ENCODE measurements at places on chromosomes 1 and 21. TPM values are rescaled to one million over a fixed set of nuclear protein-coding genes. Genes with fewer than 3 reads are reported as not detected.

DNA sequence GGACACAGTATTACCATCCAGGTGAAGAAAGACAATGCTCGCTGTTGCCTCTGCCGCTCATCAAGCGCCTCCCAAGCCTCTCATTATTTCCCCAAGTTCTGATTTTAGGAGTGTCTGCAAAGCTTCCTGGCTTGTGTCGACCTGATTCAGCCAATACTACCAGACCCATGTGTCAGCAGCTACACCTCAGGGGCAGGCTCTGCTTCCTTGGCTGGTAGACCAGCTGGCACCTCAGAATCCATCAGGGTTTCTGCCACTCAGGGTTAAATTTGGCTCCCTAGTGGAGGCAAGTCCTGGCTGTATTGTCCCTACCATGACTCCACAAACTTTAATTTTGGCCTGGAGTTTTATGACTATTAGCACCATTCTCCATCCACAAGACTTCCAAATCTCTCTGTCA, 35.4 kb downstream of the SUSD4 start:
- DNase-seq = no peak

DNA sequence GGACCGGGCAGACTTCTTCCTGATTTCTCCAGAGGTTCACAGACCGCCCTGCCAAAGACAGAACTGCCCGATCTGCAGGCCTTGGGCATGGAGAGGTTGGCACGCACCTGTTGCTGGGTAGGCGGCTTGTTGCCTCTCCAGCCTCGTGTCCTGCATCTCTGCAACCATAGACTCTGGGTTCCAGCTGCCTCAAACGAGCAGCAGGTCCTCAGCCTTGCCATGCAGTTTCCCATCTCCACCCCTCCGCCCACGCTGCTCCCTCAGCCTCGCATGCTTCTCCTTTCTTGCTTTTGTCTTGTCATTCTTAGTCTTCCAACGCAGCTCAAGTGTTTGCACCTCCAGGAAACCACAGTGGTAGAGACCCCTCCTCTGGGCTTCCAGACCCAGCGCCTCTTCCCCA, 126.2 kb downstream of the LACTBL1 start:
- DNase-seq = no peak

- no peak for DNase-seq
Observed at GRCh38 chr1:58727364-58727763, 27.5 kb upstream of the MYSM1 start.

GRCh38 chr1:214327514-214327913, 46.6 kb downstream of the SMYD2 start:
- DNase-seq = no peak

PODN gene
- total RNA-seq = 0.23 TPM

GRCh38 chr1:172380441-172381244, 39.8 kb upstream of the C1orf105 start:
- DNase-seq = no peak

DNA sequence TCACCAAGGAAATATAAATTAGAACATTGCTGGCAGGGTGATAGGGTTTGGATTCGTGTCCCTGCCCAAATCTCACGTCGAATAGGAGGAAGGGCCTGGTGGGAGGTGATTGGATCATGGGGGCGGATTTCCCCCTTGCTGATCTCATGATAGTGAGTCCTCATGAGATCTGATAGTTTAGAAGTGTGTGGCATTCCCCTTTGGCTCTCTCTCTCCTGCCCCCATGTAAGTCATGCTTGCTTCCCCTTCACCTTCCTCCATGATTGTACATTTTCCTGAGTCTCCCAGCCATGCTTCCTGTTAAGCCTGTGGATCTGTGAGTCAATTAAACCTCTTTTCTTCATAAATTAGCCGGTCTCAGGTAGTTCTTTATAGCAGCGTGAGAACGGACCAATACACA, 60.6 kb downstream of the VPS26C start:
- no peak for DNase-seq

ABCG1 gene
- total RNA-seq = 4.0 TPM

GRCh38 chr1:119116725-119117124, 23.7 kb downstream of the WARS2 start:
- DNase-seq = no peak

ADAMTSL4 gene
- total RNA-seq = 14.1 TPM

- DNase-seq = no peak
Observed at GRCh38 chr1:2497891-2498290, 21.8 kb downstream of the PLCH2 start.

DNA sequence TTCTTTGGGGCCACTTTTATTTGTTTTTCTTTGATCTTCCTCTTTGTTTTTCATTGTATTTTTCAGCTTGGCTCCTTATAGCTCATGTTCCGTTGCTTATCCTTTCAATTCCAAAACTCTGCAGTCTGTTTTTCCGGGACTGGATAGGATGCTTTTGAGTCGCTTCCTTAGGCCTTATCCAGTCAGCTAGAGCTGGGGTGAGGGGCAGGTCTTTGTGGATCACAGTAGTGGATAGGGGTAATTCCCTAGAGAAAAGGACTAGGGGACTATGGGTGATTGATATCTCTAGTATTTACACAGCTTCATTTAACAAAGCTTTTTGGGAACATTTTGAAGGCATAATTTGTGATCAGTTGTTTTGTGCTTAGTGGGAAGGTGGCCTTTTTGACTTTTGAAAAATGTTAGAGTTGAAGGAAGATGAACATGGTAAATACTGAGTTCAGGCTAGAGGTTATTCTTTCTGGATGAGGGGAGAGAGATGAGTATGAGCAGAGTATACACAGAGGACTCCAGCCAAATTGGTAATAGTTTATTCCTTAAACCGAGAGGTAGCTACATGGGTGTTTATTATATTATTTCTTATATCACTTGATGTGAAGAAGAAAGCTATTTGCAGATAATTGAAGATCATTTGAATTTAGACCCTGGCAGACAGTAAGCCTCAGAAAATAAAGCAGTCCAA, 22.5 kb downstream of the CEP350 start:
- no peak for DNase-seq

DNA sequence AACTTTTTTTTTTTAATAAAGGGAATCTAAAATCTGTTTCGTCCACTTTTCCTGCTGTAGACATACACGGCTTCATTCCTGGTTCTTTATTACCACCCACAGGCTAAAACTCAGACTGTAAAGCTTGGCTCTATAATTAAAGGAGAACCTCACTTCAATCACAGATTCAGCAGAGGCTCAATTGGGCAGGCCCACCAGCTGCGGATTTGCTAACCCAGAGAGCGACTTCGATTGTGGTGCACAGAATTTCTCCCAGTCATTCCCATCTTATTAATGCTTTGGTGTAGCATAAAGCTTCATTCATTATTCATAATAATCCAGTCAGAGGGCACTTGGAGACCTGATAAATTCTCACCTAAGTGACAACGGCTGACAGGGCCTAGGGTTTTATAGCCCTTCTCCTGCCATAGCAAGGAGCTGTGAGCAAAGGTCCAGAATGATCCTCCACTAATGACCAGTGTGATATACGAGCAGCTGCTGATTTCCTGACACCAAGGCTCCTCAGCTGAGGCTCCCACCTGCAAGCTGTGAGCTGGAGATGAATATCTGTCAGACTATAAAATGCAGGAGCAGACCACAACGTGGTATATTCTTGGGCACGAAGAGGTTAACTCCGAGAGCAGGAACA, 149.0 kb downstream of the ATP6V1G3 start:
- DNase-seq = no peak

HES2 gene
- 1.9 TPM for total RNA-seq

TMEM54 gene
- 29.0 TPM for total RNA-seq

GRCh38 chr1:99691175-99691574, 45.3 kb downstream of the PALMD start:
- DNase-seq = no peak

SELE gene
- total RNA-seq = not detected

CLEC20A gene
- total RNA-seq = not detected

LCE2B gene
- not detected for total RNA-seq

GRCh38 chr1:155137154-155137949, 1.7 kb downstream of the SLC50A1 start:
- no peak for DNase-seq

GRCh38 chr1:153646672-153647345, 11.7 kb upstream of the SNAPIN start:
- DNase-seq = no peak

HTR6 gene
- 1.2 TPM for total RNA-seq

ZFYVE9 gene
- 20.1 TPM for total RNA-seq

REG4 gene
- not detected for total RNA-seq

- no peak for DNase-seq
Observed at GRCh38 chr1:38090796-38091195, 44.2 kb upstream of the POU3F1 start.

DNA sequence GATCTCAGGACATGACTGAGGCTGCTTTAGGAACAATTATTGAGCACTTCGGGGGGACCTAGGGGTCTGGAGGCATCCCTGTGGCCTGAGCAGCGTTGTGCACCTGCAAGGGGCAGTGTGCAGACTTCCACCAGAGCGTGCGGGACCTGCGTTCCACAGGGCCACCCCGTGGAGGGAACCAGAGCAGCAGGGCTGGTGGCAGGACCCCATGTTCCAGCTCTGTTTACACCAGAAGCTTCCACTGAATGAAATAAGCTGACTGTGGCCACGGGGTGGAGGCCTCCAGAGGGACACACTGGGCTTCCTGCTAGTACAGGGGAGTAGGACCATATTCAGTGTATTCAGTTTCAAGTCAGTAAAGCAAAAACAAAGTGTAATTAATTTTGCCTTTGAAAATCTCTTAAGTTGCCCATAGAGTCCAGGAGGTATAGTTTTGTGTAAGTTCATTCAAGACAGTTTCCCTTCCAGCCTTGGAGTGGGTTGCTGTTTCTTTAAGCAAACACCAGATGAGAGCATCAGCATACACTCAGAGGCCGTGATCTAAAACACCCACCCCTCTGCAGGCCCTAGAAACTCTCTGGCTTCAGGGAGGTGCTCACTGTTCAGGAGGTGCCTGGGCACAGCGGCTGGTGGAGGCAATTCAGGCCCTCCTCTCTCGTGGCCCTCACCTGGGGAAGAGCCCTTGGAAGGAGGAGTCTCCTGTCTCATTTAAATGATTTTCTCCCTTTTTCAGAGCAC, 16.6 kb downstream of the SLC1A7 start:
- no peak for DNase-seq

CHODL gene
- 1.2 TPM for total RNA-seq

CTNNBIP1 gene
- 51.8 TPM for total RNA-seq

DNA sequence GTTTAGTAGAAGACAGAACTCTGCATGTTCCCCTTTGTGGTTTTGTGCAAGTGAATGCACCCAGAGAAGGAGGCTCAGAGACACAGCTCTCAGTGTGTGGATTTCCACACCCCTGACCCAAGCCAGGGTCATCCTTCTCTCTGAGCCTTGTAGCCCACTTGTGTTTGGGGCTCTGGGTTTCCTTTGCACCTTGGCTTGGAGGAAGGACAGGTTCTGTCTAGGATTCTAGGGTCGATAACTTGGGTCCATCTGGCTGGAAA, 27.2 kb downstream of the MYOG start:
- DNase-seq = no peak

- DNase-seq = no peak
Observed at GRCh38 chr1:31166462-31166861, 73.2 kb downstream of the NKAIN1 start.

FBXO44 gene
- total RNA-seq = 45.6 TPM

DNA sequence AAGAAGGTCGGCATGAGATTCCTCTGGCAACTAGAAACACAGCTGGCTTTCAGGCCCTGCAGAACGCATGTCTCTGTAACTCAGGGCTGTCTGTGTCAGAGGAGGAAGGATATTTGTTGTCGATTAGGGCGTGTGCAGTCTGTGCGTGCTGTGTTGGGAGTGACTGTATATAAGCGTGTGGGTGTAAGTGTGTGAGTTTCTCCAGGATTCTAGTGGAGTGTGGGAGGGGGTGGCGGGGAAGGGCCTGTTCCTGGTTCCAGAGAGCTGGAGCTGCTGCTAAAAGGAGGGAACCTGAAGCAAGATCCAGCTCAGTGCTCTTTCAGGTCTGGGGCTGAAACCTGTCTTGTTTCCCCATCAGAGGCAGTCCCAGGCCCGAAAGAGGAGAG, 74.3 kb downstream of the SLC16A1 start:
- no peak for DNase-seq

- DNase-seq = no peak
Observed at GRCh38 chr1:31559715-31560114, 16.6 kb upstream of the TINAGL1 start.

S100B gene
- total RNA-seq = 0.34 TPM

- no peak for DNase-seq
Observed at GRCh38 chr1:168627370-168627769, 51.0 kb downstream of the XCL1 start.

DNA sequence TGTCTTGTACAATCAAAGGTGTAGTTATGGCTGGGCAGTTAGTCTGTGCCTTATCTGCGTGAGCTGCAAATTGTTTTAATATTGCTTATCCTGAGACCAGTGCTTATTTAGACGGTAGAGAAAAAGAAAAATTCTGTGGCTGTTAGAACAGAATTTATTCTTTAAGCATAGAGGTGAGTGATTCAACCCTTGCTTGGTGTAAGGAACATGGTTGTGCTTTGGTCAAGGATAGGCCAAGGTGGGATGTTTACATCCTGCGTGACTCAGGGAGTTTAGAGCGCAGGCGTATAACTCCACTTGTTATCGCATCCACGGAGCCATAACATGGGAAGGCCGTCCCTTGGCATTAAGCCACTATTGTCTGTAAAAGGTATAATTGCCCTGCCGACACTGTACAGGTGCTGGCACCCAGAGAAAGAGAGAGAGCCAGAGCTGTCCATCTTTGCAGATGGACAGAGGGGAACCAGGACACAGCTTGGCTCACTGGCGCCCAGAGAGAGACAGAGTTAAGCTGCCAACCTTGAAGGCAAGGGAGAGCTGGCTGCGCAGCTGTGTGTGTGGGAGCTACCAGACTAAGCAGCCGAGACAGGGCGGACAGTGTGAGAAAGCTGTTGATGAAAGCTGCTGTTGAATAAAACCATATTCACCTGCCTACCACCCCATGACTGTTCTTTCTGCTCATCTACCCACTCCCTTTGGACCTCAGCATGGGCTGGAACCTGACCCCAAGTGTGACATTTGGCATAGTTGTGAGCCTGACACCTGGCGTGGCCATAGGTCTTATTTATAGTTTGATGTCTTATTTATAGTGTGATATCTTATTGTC, 200.4 kb downstream of the DYRK1A start:
- DNase-seq = no peak

- no peak for DNase-seq
Observed at GRCh38 chr1:241156231-241156965, 200.6 kb downstream of the RGS7 start.

GRCh38 chr1:65147424-65148177, 402 bp upstream of the AK4 start:
- peak; percentile 46 for DNase-seq

GRCh38 chr1:111980686-111981085, 8.8 kb downstream of the KCND3 start:
- no peak for DNase-seq

TEX38 gene
- 0.21 TPM for total RNA-seq

GRCh38 chr1:94955767-94956632, 29.1 kb upstream of the CNN3 start:
- no peak for DNase-seq

SPATA45 gene
- 0.73 TPM for total RNA-seq

GRCh38 chr1:117128323-117129079, 7.0 kb upstream of the TRIM45 start:
- no peak for DNase-seq

- no peak for DNase-seq
Observed at GRCh38 chr21:35925497-35925896, 134.8 kb downstream of the SETD4 start.

GRCh38 chr1:238306411-238306810, 415.7 kb upstream of the ZP4 start:
- DNase-seq = no peak

AIRE gene
- 0.09 TPM for total RNA-seq

Measured in WTC11 (cell line).